Effector CD4-positive, alpha-beta T cell (primary cell): ENCODE measurements at places on chromosomes 1 and 21.

DNA sequence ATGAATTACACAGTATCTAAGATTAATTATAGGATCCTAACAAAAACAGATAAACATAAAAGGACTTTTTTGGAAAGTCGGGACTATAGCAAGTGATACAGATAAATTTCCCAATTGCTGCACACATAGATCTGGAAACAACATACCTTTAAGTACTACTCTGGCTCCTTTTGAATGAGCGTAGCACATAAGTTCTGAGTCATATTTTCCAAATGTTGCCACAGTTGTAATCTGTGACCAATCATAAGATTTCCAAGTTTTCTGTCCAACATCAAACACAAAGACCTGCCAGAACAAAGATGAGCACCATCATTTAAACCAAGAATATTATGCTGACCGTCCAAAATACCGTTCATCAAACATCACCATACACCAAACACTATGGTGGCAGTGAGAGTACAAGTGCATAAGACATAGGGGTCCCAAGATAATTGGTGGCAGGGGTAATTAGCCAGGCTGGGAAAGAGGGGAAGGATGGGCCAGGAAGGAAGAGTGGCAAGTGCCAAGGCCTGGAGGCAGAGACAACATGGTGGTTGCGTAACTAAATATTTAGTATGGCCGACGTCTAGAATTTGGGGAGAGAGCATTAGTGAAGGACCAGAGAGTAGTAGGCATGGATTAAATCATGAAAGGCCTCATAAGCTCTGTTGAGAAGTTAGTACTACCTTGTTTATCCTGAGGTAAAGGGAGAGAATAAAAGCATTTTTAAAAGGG lies 3.6 kb downstream of the CTBS start:
- DNase-seq: no peak

- DNase-seq: no peak
Observed at GRCh38 chr1:227915564-227916553, 31.9 kb downstream of the WNT9A start.

DNA sequence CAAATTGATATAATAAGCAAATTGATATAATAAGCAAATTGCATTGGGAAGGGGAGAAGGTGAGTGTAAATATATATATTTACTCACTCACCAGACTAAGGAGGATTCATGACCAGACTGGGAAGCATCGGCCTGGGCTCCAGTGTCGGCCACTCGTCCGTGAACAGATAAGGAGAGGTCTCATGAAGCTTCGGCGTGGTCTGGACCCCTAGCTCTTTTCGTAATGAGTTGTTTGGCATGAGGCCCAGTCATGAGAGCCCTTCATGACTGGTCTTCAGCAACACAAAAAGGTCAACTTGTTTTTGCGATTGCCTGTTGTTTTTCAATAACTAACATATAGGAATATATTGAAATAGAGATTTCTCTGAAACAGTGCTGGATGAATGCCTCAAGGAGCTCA lies 222.9 kb upstream of the KCNK2 start:
- no peak for DNase-seq

DNA sequence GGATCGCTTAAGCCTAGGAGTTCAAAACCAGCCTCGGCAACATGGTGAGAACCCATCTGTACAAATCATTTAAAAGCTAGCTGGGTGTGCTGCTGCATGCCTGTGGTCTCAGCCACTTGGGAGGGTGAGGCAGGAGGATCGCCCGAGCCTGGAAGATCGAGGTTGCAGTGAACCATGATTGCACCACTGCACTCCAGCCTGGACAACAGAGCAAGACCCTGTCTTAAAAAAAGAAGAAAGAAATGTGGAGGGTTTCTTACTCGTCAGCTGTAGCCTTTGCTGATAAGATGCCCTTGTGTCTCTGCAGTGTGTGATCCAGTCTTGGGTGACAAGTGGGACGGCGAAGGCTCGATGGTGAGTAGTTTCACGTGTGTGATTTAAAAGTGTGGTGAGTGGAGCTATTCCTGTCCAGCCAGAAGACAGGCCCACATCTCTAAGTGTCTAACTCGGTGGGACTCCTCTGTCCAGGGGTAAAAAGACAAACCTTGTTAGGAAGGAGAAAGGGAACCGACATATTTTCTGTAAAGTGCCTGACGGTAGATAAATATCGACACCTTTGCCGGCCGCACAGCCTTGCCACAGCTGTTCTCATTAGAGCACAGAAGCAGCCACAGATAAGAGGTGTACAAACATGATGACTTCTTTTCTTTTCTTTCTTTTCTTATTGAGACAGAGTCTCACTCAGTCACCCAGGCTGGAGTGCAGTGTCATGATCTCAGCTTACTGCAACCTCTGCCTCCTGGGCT lies 27.0 kb downstream of the PDXK start:
- no peak for DNase-seq
